ENCODE measurements at places on chromosomes 5 and 9. TPM values are rescaled to one million over a fixed set of nuclear protein-coding genes. Genes with fewer than 3 reads are reported as not detected.

- no peak overlapping the region for H3K4me3 ChIP-seq
- peaks cover 30% of the 10 kb centered on the region for H3K4me1 ChIP-seq
- H3K36me3 ChIP-seq, result peaks cover 4% of the 10 kb centered on the region
- no peak for DNase-seq
- no peaks in the 10 kb centered on the region for H3K27me3 ChIP-seq
These were observed 171.1 kb downstream of the KDM4C start for GRCh38 chr9:6928863-6929262.

IL4 gene
- not detected for total RNA-seq

DNA sequence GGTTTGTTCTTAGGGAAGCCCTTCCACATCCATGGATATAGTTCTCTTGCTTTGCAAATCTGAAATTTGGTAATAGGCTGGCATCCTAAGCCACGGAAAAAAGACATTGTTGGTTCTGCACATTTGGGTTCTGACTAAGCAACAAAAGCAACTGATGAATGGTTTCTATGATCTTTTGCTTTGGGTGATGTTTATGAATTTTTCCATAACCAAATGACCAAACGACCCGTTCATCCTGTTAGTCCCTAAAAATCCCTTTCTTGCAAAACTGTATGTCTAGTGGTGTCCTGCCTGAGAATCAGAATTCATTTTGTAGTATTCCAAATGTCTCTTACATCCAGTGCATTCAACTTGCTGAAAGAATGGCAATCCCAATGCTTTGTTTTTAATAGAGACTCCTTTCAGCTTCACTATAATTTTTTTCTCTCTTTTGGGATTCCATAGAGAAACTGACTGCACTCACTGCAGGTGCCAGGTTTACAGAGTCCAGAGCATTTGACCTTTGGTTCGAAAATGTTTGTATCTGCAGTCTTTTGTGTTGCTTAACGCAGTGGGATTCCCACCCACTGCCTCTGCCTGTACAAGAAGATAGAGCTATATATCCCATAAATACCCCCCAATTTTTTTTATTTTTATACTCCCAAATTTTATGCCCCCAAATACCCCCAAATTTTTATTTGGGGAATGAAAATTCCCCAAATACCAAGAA is 4.7 kb downstream of the SPTAN1 start:
- H3K4me3 ChIP-seq, result peak overlapping the region; percentile 63
- H3K36me3 ChIP-seq, result no peaks in the 10 kb centered on the region
- no peaks in the 10 kb centered on the region for H3K27me3 ChIP-seq
- no peak overlapping the region for H3K27ac ChIP-seq
- no peak for DNase-seq

- no peaks in the 10 kb centered on the region for H3K4me1 ChIP-seq
- no peak overlapping the region for H3K27ac ChIP-seq
- H3K36me3 ChIP-seq, result peaks cover 2% of the 10 kb centered on the region
- peaks cover 63% of the 10 kb centered on the region for H3K27me3 ChIP-seq
- DNase-seq, result no peak
- H3K4me3 ChIP-seq, result no peak overlapping the region
These were observed 49.4 kb downstream of the PLK2 start for GRCh38 chr5:58410441-58410840.

DNA sequence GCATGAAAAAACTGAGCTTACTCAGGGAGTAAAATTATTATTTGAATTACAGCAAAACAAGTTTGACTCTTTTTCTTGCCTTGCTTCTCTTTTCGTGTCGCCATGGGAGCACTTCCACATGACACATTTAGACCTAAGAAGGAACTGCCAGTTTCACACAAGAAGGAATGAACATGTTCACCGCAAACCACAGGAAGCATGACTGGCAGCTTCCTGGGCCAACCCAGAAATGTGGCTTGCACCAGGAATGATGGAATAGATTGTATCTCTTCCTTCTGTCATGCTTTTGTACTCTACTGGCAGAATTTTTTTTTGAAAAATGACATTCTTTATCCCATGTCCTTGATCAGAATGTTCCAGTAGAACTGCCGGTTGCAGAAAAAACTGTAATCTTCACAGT is 32.9 kb upstream of the MAN2A1 start:
- peak overlapping the region; percentile 54 for H3K27ac ChIP-seq
- peaks cover 8% of the 10 kb centered on the region for H3K27me3 ChIP-seq
- peaks cover 18% of the 10 kb centered on the region for H3K4me1 ChIP-seq
- DNase-seq, result peak; percentile 5
- no peaks in the 10 kb centered on the region for H3K36me3 ChIP-seq
- peak overlapping the region; percentile 83 for H3K4me3 ChIP-seq

GKAP1 gene
- total RNA-seq, result 5.9 TPM

DNA sequence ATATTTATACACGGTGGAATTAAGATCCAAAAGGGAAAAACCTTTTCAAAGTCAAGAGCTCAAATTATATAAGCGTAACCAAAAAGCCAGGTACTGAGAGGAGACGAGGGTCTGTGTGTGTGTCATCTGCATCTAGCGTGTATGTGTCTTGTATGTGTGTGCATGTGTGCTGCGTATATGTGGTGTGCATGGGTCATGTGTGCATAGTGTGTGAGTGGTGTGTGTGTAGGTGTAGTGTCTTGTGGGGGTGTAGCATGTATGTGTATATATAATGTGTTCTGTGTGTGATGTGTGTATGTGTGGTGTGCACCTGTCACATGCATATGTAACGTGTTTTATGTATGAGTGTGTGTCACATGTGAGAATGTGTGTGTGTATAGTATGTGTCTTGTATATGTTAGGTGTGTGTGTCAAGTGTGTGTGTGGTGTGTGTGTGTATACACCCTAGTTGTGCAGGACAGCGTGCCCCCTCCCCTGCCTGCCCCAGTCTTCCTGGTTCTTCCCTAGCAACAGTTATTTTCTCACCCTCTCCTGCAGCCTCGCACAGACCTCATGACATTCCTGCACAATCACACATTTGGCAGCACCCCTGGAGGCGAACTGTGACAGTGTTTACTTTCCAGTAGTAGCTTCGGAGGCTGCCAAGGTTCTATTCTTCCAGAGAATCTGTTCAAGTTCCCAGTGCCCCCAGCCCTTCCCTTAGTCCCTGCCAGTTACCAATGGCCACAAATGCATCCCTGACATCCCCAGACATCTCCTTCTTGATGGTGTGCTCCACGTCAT is 27.1 kb upstream of the TNIP1 start:
- H3K27me3 ChIP-seq, result no peaks in the 10 kb centered on the region
- H3K4me1 ChIP-seq, result peaks cover 10% of the 10 kb centered on the region
- H3K4me3 ChIP-seq, result no peak overlapping the region
- peak overlapping the region; percentile 19 for H3K27ac ChIP-seq
- no peak for DNase-seq

CYLC2 gene
- total RNA-seq, result not detected

Data from T-helper 17 cell (primary cell).